ENCODE measurements at places on chromosomes 3 and 15.

GRCh38 chr3:46080124-46080968, 53.1 kb upstream of the XCR1 start:
- no peak for DNase-seq

DNA sequence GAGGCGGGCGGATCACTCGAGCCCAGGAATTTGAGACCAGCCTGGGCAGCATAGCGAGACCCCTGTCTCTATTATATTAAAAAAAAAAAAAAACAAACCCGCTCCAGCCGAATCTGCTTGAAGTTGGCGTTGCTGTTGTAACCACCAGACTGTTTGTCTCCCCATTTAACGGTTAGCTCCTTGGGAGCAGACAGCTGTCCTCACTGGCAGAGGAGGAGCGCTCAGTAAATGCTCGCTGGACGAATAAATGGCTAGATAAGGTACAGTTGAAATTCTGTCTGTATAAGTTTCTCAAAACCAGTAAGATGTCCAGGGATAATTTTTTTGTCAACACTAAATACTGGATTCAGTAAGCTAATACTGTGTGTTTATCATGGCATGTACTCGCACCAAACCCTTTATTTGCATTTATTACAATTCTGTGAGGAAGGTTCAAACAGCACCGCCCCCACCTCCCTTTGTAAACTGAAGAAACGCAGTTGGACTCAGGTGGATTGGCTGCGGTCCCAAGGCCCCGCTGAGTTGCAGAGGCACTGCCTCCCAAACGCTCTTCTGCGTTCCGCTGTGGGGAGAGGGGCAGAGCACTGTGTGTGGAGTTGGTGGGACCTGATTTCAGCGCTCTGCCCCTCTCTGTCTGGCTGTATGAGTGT, 1.1 kb downstream of the RCCD1 start:
- DNase-seq, result no peak

GRCh38 chr15:56920367-56920627, 1.9 kb downstream of the TCF12 start:
- DNase-seq, result no peak

DNA sequence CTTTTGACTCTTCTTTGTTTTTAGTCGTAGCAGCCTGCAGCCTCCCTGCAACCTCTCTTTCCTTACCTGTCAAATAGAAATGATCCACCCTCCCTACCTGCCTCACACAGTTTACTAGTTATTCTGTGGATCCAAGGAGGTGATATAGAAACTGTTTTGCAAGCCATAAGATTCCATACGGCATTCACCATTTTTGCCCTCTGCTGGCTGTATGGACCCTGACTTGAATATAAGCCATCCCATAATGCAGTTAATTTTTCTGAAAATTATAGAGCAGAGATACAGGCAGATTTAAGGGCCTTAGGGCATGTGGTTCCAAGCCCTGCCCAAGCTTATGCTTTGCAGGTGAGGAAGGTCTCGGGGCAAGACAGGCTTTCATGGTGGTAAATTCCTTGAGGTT, 63.8 kb downstream of the CPN2 start:
- no peak for DNase-seq

- no peak for DNase-seq
Measured at GRCh38 chr15:100171411-100171810, 170.4 kb downstream of the ADAMTS17 start.

GRCh38 chr3:53101956-53102355, 28.3 kb downstream of the RFT1 start:
- DNase-seq, result no peak

DNA sequence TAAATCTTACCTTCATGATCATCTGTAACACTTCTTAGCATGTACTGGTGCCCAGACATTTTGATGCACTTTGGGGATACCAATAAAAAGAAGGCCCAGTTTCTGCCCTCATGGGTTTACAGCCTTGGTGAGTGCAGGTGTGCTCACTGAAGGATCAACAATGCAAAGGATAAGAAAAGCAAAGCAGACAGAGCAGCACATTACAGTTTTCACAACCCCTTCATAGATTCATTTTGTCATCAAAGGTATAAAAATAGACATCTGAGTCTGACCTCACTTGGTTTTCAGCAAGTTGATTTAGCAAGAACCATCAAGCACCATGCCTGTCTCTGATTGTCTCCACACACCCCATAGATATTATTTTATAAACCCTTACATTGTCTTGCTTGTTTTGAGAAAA, 77.6 kb downstream of the BFSP2 start:
- no peak for DNase-seq

DNA sequence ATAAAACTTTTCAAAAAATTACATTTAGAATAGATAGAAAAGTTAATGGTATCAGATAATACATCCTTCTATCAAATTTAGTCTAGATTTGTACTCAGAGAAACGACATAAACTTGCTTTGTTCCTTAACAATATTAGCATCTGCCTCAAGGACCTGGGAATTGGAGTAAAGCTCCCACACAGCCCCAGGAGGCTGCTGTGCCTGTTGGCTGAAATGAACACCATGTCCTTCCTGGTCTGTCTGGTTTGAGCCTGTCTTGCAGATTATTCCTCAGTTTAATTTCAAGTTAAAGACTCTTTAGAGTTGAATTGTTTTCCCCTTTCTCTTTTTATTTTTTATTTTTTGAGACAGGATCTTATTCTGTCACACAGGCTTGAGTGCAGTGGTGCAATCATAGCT, 19.4 kb downstream of the GNB5 start:
- DNase-seq, result no peak

GRCh38 chr3:125000661-125001060, 55.1 kb downstream of the HEG1 start:
- no peak for DNase-seq

DNA sequence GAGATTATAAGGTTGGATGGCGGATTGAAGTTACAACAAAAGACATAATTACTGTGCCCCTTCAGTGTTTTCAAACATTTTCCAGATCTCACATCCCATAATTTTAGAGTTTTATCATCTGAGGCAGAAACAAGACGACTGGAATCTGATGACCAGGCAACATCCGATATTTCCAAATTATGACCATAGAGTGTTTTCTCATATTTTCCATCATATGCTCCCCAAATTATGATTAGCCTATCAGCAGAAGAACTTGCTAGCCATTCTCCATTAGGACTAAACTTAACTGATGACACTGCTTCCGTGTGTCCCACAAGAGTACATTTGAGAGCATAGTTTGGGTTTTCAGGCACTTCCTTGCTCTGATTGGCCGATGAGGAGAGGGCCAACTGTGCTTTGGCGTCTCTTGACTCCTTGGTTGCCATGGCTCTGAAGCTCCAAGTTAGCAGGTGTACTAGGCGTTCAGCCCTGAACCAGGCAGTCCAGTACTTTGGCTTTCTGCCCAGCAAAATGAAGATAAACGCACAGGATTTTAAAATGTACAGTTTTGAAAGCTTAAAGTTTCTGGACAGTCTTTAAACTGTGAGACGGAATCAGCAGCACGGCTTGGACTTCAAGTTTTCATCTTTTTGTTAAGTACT, 638 bp downstream of the WDR5B start:
- peak; percentile 48 for DNase-seq

GRCh38 chr15:74511583-74511982, 29.4 kb upstream of the ARID3B start:
- DNase-seq, result no peak

GRCh38 chr3:138355071-138355470, 6.7 kb downstream of the MRAS start:
- DNase-seq, result no peak

All from GM03348 (cell line).